ENCODE measurements at places on chromosomes 2 and 18.

GRCh38 chr2:226691255-226691654 is 108.4 kb downstream of the IRS1 start:
- DNase-seq: no peak

DNA sequence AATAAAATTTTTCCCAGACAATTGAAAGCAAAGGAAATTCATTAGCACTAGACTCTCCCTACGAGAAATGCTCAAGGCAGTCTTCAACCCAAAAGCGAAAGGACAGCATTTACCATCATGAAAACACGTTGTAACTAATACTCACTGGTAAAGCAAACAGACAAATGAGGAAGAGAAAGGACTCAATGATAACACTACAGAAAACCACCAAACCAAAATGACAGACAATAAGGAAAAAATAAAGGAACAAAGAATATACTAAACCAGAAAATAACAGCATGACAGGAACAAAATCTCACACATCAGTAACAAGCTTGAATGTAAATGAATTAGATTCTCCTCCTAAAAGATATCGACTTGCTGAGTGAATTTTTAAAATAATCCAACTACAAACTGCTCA is 190.7 kb downstream of the NOL4 start:
- DNase-seq: no peak

DNA sequence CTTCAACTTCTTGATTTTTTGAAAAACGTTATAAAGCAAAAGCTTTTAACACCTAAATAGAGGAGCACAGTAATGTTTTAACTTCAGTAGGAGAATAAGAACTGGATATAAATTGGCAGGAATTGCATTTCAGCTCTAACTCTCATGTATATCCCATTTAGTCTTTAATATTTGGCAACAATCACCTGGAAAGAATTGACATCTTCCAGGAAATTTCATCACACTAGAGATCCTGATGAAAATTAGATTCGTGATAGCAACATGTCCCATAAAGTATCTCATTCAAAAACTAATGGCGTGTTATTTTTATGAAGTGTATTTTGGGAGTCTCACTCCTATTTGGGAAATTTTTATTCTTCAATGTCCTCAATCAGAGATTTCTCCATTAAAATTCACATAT is 131.1 kb upstream of the DNAJC10 start:
- no peak for DNase-seq

DNA sequence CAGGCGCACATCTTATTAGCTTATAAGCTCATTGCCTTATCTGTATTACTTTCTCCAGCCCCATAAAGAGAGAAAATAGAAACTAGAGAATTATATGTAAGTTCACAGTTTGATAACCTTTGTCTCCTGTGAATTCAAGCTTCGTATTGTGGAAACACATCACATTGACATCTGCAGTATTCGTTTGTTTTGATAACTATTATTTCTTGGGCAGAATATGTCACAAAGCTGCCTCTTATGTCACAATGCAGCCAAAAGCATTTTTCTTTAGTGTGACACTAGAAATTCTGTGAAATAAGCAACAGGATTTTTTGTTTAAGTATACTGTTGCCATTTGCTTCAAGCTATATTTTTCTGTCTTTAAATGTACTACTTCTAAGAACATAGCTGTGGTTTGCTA is 221.5 kb downstream of the DOK6 start:
- DNase-seq: no peak
